ENCODE measurements at places on chromosomes 5 and 9. TPM values are rescaled to one million over a fixed set of nuclear protein-coding genes. Genes with fewer than 3 reads are reported as not detected.

DNA sequence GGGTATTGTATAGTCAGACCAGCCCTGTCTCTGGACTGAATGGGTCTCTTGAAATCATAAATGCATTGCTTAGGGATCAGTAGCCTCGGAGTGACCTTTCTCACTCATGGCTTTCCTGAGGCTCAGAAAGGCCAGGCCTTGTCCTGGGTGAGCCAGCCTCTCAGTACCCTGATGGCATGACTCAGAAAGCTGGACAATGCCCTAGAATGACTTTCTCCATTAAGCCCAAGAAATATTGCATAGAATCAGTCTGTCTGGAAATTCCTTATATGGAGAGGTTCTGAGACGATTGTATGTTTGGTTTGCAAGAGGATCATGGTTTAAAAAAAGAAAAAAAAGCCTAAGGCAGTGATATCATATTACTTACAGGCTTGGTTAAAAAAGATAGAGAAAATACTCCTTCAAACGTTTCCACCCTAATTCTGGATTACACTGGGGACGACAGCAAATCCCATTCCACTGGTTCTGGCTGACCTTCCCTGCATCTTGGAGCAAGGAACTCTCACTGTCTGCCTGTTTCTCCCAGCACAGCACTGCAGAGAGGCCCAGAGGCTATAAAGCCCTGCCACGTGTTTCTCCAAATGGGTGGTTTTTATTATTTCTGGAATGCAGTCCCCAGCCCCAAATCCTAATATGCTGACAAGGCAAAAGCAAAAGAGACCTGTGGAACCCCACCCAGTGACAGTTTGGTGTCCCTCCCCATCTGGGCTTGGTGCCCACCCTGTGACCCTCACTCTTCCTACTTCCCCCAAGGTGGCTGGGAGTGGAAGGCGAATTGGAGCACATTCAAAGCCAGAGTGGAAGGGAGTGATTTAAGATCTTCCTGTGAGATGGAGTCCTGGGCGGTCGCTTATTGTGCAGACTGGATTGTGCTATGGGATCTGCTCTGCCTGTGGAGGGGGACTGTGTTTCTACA lies 34.4 kb downstream of the MAP1B start:
- peaks cover 53% of the 10 kb centered on the region for H3K4me1 ChIP-seq
- no peaks in the 10 kb centered on the region for H3K27me3 ChIP-seq
- peaks cover 66% of the 10 kb centered on the region for H3K36me3 ChIP-seq
- peak overlapping the region; percentile 73 for H3K27ac ChIP-seq
- peak; percentile 89 for DNase-seq

GRCh38 chr9:4301296-4301695 lies 1.4 kb upstream of the GLIS3 start:
- H3K27ac ChIP-seq: peak overlapping the region; percentile 40
- no peaks in the 10 kb centered on the region for H3K36me3 ChIP-seq
- no peak overlapping the region for H3K4me3 ChIP-seq
- H3K4me1 ChIP-seq: peaks cover 41% of the 10 kb centered on the region
- DNase-seq: no peak
- no peaks in the 10 kb centered on the region for H3K27me3 ChIP-seq

DNA sequence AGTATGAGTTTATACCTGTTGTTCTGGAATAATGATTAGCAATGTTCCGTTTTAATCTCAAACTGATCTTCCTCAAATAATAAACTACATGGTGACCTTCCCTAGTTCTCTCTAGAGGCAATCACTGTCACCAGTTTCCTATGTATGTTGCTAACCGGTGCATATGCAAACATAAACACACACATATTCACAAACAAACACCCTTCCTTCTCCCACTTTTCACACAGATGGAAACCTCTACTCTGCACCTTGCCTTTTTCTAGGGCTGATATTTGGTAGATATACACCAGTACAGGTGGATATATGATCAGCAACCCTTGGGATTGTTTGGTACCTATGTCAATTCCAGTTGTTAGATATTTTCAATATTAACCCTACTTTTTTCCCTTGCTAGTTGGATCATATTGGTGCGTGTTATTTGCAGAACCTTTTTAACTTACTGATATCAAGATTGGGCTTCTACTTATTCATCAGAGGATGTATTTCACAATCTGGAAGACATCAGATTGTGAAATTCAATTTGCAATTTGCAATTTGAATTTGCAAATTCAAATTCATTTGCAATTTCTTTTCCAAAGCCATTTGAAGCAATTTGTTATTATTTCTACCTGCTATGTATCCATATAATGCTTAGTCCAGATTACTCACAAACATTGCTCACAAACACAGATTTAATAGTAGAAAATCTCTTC lies 12.6 kb downstream of the FYB1 start:
- no peaks in the 10 kb centered on the region for H3K27me3 ChIP-seq
- no peaks in the 10 kb centered on the region for H3K36me3 ChIP-seq
- H3K4me3 ChIP-seq: no peak overlapping the region
- no peak overlapping the region for H3K27ac ChIP-seq

GRCh38 chr9:130156672-130157071 lies 15.5 kb upstream of the NCS1 start:
- no peak overlapping the region for H3K4me3 ChIP-seq
- no peaks in the 10 kb centered on the region for H3K36me3 ChIP-seq
- no peak for DNase-seq
- no peaks in the 10 kb centered on the region for H3K27me3 ChIP-seq
- no peak overlapping the region for H3K27ac ChIP-seq
- no peaks in the 10 kb centered on the region for H3K4me1 ChIP-seq

- DNase-seq: no peak
- H3K36me3 ChIP-seq: no peaks in the 10 kb centered on the region
- H3K27me3 ChIP-seq: no peaks in the 10 kb centered on the region
- H3K4me3 ChIP-seq: no peak overlapping the region
- H3K4me1 ChIP-seq: no peaks in the 10 kb centered on the region
Measured at GRCh38 chr9:120736881-120737280, 22.6 kb upstream of the MEGF9 start.

DNA sequence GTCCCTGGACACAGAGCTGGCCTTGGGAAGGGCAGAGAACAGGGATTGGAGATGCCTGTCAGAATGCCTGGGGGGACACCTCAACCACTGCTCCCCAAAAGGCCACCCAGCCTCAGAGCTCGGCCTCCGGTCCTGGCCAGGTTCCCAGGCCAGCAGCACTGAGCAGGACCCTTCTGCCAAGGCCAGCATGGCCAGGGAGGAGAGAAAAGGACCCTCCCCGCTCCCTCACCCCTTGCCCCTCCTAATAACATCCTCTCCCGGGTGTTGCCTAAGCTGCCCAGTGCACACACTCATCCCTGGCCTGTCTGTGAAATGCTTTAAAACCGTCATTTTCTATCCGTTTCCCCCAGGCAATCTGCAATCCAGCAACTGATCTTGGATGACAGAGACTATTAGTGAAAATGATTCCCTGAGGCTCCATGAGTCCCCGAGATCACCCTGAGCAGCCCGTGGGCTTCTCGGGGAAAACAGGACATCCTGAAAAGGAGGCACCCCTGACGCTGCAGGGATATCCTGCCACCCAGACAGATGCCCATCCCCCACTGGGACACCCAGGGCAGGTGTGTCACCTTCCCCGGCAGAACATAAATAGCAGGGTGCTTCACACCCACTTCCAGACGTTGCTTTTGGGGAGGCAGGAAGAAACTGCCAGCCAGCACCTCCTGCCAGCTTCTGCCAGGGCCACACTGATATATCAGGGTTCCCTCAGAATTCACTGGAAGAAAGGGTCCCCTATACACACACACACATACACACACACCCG lies 75.3 kb downstream of the ADAMTS2 start:
- DNase-seq: peak; percentile 35
- H3K27me3 ChIP-seq: no peaks in the 10 kb centered on the region
- no peaks in the 10 kb centered on the region for H3K36me3 ChIP-seq
- peaks cover 15% of the 10 kb centered on the region for H3K4me1 ChIP-seq
- no peak overlapping the region for H3K27ac ChIP-seq

DNA sequence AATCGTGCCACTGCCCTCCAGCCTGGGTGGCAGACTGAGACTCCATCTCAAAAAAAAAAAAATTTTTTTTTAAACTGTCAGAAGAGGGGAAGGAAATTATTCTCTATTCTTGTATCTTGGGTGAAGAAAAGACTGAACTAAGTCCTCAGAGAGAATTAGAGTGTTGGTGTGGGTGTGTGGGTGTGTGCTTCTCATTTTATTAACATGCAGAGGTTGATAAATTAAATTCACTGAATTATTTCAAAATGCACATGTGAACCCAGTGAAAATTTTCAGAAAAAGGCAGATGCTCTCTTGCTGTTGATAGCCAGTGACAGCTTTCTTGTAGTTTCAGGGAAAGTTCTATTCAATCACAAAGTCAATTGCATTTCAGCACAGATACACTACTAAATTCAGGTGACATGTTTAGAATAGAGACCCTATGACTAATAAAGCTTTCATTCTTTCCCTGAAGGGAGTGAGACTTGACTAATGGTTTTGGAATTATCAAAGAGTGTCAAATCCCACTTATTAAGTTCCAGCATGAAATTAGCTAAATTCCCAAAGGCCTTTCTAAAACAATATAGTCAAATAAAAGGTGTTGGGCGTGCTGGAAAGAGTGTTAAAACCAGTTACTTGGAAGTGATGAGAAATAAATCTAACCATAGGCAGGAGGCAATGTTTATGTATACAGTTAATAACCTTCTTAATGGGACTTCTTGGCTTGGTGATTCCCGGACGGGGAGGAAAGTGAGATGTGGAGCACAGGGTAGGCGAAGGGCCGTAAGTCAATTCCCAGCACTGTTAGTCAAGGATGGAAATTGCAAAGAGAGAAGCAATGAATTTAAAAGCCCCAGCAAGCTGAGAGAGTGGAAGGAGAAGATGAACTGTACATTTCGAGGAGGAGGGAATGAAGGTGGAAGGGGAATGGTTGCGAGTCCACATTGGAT lies 103.2 kb upstream of the SPATA31D4 start:
- no peaks in the 10 kb centered on the region for H3K36me3 ChIP-seq
- peak overlapping the region; percentile 79 for H3K27ac ChIP-seq
- H3K27me3 ChIP-seq: no peaks in the 10 kb centered on the region
- H3K4me1 ChIP-seq: peaks cover 70% of the 10 kb centered on the region
- DNase-seq: no peak
- no peak overlapping the region for H3K4me3 ChIP-seq

DNA sequence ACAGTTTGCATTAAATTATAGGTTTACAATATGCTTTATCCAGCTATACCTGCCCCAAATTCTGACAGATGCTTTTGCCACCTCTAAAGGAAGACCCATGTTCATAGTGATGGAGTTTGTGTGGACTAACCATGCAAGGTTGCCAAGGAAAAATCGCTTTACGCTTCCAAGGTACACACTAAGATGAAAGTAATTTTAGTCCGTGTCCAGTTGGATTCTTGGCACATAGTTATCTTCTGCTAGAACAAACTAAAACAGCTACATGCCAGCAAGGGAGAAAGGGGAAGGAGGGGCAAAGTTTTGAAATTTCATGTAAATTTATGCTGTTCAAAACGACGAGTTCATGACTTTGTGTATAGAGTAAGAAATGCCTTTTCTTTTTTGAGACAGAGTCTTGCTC lies 41.0 kb downstream of the FXN start:
- no peak overlapping the region for H3K27ac ChIP-seq
- DNase-seq: no peak
- H3K4me3 ChIP-seq: no peak overlapping the region
- no peaks in the 10 kb centered on the region for H3K36me3 ChIP-seq

GRCh38 chr9:9395539-9395938 lies 1217.3 kb downstream of the PTPRD start:
- no peaks in the 10 kb centered on the region for H3K36me3 ChIP-seq
- H3K27ac ChIP-seq: no peak overlapping the region
- no peaks in the 10 kb centered on the region for H3K4me1 ChIP-seq
- no peaks in the 10 kb centered on the region for H3K27me3 ChIP-seq
- no peak for DNase-seq

DNA sequence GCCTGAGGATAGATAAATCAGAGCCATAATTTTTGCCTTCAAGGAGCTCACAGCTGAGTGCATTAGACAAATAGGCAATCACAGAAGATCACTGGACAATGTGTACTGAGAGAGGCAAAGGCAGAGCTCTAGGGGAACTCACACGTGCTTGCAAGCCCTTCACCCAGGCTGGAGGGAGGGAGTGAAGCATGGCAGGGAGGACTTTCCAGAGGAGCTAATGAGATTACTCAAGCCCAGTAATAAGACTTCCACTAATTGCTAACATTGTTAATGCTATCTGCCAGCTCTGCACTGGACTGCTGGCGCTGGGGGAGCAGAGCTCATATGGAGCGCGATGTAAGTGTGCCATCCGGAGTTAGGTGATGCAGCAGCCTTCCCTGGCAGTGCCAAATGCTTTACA lies 408.4 kb downstream of the NTRK2 start:
- no peaks in the 10 kb centered on the region for H3K4me1 ChIP-seq
- no peaks in the 10 kb centered on the region for H3K36me3 ChIP-seq
- no peak overlapping the region for H3K27ac ChIP-seq
- H3K27me3 ChIP-seq: no peaks in the 10 kb centered on the region
- DNase-seq: no peak

GRCh38 chr5:128493657-128494329 lies 44.3 kb downstream of the FBN2 start:
- H3K36me3 ChIP-seq: no peaks in the 10 kb centered on the region
- H3K27ac ChIP-seq: no peak overlapping the region
- DNase-seq: no peak
- no peak overlapping the region for H3K4me3 ChIP-seq
- no peaks in the 10 kb centered on the region for H3K4me1 ChIP-seq
- no peaks in the 10 kb centered on the region for H3K27me3 ChIP-seq

DNA sequence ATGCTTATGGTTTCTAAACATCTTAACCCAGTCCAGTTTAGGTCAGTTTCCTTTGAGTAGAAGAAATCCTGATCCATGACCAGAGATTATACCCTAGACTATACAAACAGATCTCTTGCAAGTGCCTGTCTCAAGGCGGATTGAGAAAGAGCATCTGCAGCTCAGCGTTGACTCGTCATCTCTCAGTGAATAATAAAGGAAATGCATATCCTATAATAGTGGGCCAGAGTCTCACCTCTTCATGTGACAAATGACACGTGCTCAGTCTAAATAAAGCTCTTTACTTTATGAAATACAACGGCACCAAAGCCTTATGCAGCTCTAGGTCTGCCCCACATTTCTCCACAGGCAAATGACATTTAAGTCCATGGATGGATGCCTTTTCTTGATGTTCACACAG lies 179.4 kb upstream of the NR3C1 start:
- no peaks in the 10 kb centered on the region for H3K27me3 ChIP-seq
- H3K36me3 ChIP-seq: no peaks in the 10 kb centered on the region

LCN12 gene
- not detected for total RNA-seq

PCDHA2 gene
- not detected for total RNA-seq
